Activated T-helper 2 cell treated with anti-CD3 and anti-CD28 coated beads, Interferon-gamma antibody, Interleukin-2, Interleukin-4, amounts not matched to agents 10 μg/mL and 5 μg/mL and 100 μg/mL, durations not matched to agents 14 hours and 24 hours and 36 hours (primary cell): ENCODE measurements at places on chromosomes 13 and 19. TPM values are rescaled to one million over a fixed set of nuclear protein-coding genes. Genes with fewer than 3 reads are reported as not detected.

DNA sequence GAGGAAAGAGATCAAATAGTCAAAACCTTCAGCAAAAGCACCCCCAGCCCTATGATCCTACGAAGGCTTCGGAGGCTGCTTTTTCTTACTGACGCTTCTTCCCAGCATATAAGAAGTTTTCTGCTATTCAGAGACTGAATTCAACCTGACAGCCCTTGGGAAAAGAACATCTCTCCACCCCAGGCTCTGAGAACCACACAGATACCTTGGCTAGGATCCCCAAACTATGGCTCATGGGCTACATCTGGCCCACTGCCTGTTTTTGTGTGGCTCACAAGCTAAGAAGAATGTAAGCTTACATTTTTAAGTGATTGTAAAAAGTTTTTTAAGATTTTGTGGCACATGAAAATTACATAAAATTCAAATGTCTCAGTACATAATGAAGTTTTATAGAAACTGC is 3.0 kb downstream of the SLC15A1 start:
- no peak for DNase-seq

DNA sequence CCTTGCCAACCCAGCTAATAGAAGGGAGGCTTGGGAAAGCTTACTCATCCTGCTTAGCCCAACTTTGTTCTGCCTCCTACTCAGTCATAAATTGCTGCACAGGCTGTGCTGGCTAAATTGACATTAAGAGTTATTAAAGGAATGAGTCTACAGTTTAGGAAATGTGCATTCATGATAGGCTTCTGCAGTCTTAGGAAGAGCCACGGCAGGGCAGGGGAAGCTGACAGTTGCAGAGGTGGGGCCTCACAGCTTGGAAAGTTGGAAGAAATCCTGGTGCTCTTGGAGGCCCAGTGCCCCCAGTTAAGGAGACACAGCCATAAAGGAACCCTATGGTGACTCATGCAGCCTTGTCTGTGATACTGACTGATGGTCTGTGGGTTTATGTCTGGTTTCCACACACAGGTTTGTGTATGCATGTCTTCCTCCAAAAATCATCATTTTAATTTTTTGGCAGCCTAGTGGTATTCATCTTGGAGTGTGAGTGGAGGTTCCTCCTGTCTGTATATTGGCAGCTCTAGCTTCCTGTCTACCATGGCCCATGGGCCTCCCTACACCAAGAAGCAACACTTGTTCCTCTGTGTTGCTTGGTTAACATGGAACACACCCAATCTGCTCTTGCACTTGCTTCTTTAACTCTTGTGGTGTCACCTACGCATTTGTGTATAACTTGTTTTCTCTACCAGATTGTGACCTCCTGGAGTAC is 135.0 kb upstream of the KL start:
- no peak for DNase-seq

GRCh38 chr19:2185734-2186070 is 22.0 kb downstream of the DOT1L start:
- DNase-seq = no peak

- no peak for DNase-seq
These were observed 52.6 kb downstream of the MAP4K1 start for GRCh38 chr19:38564981-38565690.

The ERICH4 gene
- total RNA-seq = not detected in 2 replicates

DNA sequence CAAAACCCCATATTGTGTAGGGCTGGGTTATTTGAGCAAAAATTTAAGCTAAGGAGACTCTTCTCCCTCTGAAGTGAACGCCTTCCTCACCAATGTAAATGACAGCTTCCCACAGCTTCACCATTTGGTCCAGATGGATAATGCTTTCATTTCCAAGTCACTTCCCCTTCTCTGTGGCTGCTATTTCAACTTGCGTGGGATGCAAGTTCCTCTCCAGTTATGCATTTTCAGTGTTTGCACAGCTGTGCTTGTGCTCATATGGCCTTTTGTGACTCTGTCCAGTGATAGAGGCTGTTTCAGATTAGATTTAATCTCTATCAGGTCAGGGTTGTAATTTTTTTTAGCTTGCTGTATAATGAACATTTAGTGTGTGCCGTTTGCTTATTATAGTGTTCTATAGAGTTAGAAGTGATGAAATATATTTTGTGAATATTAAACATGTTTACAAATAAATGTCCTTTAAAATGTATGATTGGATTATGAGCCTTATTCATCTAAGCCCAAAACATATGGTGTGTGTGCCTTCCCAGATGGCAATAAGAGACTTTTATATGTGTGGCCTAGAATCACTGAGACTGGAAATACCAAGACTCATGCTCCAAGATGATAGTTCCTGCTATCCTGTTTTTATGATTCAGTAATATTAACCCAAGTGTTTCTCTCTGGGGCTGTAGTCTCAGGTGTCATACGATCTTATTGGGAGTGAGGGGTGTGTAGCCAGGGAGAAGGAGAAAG is 86.6 kb downstream of the TNFRSF19 start:
- DNase-seq = no peak

The TEAD2 gene
- not detected in 2 replicates for total RNA-seq

The ACER1 gene
- 0.11 TPM in 2 replicates for total RNA-seq

DNA sequence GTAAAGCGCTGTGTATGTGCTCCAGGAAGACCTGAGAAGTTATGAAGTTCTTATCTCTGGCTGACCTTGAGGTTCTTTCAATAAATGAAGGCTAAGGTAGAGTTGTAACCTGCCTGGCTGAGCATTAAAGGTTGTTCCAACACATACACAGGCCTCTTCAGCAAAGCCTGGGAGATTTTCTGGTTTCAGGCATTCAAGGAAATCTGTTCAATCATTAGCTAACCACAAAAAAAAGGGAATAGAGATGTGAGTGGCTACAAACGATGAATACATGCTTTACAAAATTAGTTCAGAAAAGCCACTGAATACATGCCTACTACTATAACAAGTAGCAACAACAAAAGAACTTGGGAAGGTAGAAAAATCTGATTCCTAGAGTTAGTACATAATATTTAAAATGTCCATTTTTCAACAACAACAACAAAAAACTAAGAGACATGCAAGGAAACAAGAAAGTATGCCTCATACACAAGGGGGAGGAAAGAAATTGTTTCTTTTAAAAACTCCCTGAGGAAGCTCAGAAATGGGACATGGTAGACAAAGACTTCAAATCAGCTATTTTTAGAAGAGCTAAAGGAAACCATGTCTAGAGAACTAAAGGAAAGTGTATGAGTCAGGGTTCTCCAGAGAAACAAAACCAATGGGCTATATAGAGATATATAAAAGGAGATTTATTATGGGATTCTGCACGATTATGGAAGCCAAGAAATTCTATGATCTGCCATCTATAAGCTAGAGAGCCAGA is 191.5 kb upstream of the IPO5 start:
- DNase-seq = no peak

DNA sequence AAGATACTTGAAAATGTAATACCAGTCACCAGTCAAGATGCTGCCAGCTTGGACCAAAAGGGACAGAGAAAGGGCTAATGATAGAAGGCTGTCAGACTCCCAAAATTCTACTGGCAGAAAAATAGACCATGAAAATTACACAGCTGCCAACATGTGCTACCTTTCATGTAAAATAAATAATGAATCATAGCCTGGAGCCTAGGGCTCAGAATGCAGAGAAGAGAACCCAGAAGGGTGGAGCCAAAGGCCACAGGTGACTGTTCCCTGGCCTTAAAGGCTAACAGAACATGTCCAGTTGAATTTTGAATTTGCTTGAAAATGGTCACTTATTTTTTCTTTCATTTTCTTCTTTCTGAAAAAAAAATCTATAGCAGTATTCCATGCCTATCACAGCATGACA is 1827.0 kb upstream of the MIR17HG start:
- DNase-seq = no peak

DNA sequence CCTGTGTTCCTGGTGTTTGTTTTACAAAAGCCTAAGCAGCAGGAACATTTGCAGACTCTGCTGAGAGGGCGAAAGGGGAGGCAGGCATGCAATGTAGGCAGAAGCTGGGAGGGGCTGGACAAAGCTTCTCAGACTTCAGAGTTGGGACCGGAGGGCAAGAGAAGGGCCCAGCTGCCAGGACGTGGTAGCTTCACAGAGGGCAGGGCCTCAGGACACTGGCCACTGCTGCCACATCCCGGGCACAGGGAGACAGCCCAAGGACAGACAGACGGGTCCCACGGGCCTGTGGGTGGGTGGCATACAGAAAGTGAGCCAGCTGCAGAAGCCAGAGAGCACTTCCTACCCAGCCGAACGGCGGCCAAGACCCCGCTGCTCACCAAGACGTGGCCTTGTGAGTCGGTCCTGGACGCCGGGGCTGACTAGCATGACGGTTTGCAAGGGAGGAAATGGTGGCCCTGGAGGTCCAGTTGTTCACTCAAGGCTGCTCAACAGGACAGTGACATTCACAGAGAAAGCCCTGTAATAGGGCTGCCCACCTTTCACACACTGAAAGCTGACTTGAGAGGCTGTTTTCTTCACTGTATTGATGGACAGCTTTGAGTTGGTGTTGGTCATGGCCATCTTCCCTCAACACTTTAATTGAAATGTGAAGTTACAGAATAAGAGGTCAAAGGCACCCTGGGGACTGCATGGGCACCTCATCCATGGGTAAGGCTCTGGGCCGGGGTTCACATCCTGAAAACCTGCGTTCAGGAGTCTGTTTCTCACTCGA is 23.7 kb upstream of the TFDP1 start:
- no peak for DNase-seq

The CBLC gene
- not detected in 2 replicates for total RNA-seq

GRCh38 chr19:40251244-40251643 is 24.8 kb upstream of the CCNP start:
- no peak for DNase-seq

- DNase-seq = no peak
These were observed 13.1 kb downstream of the TNFSF9 start for GRCh38 chr19:6543866-6544347.

The CLEC17A gene
- total RNA-seq = 0.14 TPM in 1 of 2 replicates, not detected in the other

The CEACAM16 gene
- not detected in 2 replicates for total RNA-seq

- no peak for DNase-seq
These were observed 367.1 kb downstream of the NDFIP2 start for GRCh38 chr13:79847882-79848592.

The SMG9 gene
- 69.1 and 73.1 TPM in 2 replicates for total RNA-seq

GRCh38 chr19:33225458-33225926 is at the start of gene SLC7A10:
TSS of gene SLC7A10 (minus strand) at chr19:33225850. CDS start at chr19:33225703, 147 bp downstream.
- no peak for DNase-seq

The RFPL4A gene
- not detected in 2 replicates for total RNA-seq

The PLK5 gene
- not detected in 2 replicates for total RNA-seq

- DNase-seq = no peak
These were observed 91.6 kb downstream of the MBNL2 start for GRCh38 chr13:97313551-97314260.

- no peak for DNase-seq
These were observed 192.9 kb downstream of the DIAPH3 start for GRCh38 chr13:59970847-59971246.

GRCh38 chr13:73876323-73876722 is 257.9 kb downstream of the KLF12 start:
- no peak for DNase-seq

- no peak for DNase-seq
These were observed 232.6 kb downstream of the UQCRFS1 start for GRCh38 chr19:28980236-28980868.

- DNase-seq = no peak
These were observed 2.2 kb downstream of the IGFLR1 start for GRCh38 chr19:35740108-35740422.

DNA sequence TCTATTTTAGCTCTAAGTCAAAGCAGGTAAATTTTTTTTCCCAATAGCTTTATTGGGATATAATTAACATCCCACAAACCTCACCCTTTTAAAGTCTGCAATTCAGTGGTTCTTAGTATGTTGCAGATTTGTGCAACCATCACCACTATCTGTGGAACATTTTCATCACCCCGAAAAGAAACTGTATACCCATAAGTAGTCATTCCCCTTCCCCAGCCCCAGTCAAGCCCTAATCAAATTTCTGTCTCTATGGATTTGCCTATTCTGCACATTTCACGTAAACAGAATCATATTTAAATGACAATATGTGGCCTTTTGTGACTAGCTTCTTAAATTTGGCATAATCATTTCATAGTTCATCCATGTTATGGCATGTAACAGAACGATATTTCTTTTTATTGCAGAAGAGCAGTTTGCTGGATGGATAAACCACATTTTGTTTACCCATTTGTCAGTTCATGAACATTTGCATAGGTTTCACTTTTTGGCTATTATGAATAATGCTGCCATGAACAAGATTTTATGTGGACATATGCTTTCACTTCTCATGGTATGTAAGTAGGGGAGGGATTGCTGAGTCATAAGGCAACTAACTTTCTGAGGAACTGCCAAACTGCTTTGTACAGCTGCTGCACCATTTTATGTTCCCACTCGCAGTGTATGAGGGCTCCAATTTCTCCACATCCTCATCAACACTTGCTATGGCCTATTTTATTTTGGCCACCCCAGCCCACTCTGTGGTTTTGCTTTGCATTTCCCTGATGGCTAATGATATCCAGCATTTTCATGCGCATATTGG is 10.9 kb downstream of the SLC46A3 start:
- no peak for DNase-seq

- no peak for DNase-seq
These were observed 33.7 kb downstream of the UBL3 start for GRCh38 chr13:29816715-29817114.

DNA sequence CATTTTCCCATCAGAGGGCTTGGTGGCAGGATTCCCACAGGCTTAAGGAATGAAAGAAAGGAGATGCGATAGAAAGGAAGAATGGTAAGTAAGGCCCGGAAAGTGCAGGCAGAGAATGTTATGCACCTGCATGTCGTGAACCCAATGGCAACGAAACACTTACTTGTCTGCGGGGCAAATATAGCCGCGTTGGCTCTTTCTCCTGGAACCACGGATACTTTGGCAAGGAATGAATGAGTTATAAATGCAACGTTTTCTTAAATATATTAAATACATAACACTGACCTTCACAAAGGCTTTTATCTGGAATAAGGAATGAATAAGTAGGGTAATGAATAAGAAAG is 192.1 kb downstream of the KATNAL1 start:
- no peak for DNase-seq

DNA sequence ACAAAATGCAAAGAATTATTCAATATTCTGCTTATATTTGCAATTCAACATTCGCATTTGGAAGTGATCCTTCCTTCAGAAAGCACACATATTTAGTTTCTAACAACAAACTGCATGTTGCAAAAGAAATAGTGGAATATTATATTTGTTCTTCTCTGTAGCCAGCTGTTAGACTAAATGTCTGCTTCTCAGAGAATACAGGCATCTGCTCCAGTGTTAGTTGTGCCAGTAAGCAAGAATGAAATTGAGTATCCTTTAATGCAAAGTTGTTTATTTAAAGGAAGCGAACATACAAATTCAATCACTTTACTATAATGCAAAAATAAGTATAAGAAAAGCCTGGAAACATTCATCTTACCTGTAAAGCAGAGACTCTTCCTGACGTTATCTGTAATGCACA is 663 bp downstream of the SLITRK6 start:
- DNase-seq = no peak

DNA sequence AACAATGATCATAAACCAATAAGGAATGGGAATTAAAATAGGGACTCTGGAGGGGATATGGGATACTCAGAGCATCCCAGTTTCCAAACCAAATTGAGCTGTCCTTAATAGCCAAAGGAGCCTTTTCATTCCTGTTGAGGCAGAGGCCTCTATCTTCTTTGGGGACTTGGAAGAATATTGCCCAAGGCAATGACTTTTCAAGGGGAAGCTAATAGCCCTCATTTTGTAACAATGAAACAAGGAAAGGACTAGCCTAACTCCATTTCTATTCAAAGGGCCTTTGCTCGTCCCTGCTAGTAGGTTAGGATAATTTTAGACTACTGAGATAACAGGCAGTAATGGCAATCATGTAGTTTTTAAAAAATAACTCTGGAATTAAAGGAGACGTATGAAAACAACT is 789.8 kb upstream of the SLITRK5 start:
- DNase-seq = no peak

The CCL25 gene
- total RNA-seq = not detected in 2 replicates

The ADAMTS10 gene
- 0.71 and 0.80 TPM in 2 replicates for total RNA-seq
